Right ventricle myocardium superior (tissue), 1 donor: ENCODE measurements at places on chromosomes 3 and 15. TPM values are rescaled to one million over a fixed set of nuclear protein-coding genes. Genes with fewer than 3 reads are reported as not detected.

DNA sequence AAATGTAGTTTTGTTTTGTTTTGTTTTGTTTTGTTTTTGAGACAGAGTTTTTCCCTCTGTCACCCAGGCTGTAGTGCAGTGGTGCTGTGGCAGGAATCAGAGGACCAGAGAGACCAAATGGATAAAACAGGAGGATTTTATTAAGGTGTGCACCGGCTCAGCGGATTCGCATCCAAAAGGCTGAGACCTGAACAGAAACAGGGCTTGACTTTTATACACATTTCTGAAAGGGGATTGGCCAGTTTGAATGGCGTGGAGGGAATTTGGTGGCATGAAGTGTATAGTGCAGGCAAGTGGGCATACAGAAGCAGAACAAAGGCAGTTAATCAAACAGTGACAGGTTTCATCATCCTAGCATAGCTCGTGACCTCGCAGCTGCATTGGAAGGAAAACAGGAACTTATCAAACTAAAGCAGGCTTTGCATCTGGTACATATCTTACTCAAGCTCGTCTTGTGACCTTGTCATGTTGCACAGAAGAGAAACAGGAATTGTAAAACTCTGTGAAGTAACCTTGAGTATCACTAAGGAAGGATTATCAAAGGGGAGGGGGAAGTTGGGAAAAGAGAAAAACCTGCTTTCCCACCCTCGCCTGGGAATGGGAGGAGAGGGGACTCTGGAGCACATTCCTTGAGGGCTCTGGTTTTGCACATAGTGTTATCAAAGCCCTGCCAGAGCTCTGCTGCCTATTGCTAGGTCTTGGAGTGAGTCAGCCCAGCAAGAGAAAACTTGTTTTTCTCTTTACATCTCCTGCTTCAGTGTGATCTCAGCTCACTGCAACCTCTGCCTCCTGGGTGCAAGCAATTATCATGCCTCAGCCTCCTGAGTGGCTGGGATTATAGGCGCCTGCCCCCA is 38.5 kb downstream of the C3orf62 start:
- DNase-seq = no peak

DNA sequence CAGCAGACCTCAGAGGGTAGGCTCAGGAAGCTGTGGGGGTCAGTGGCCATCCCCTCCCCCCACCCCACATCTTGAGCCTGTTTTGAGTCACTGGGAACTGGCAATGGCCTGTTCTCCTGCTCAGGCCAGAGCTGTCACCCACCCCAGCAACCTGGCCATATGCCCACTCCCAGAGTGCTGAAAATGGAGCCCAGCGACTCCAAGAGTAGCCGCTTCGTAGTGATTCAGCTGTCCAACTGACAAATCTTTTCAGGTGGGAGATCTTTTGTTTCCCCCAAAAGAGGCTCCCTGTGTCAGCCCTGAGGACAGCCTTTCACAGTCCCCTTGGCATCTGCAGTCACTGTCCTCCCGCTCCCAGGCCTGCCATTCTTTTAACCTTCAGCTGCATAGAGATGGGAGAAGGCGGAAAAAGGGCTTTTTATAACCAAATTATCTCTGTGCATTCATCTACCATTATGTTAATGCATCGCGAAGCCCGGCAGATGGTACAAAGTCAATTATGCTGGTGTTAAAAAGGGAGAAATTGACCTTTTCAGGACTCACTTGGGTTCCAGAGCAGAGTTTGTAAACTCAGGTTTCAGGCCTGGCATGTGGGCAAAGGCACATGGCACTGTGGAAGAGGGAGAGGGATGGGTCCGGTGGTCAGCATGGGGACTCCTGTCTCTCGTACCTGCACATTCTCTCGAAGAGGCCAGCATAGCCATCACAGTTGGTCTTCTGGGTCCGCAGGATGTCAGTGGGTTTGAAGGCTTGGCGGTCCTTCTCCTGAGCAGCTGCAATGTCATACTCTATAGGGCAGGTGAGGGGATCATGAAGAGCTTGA is 32.1 kb downstream of the KY start:
- DNase-seq = no peak

GRCh38 chr15:81302701-81303109 is 21.2 kb downstream of the STARD5 start:
- DNase-seq = no peak

DNA sequence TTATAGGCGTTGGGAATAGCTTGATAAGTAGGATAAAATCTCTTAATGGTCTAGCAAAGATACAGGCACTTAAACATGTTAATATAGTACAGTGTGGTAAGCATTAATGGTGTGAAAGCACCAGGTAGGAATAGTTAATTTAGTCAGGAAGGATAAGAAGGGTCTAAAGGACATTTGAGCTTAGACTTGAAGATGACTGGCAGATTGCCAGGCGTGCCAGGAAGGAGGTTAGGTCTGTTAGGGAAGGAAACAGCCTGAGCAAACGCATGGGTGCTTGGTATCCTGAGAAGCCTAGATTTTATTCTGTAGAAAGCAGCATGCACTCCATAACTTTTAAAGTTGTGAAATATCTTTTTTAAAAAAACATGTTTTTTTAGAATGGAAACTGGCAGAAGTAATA is 17.7 kb downstream of the SEC62 start:
- no peak for DNase-seq

GRCh38 chr3:119308355-119308754 is 14.2 kb downstream of the ARHGAP31 start:
- no peak for DNase-seq

- no peak for DNase-seq
Measured at GRCh38 chr3:46349484-46350261, 4.2 kb upstream of the CCR2 start.

DNA sequence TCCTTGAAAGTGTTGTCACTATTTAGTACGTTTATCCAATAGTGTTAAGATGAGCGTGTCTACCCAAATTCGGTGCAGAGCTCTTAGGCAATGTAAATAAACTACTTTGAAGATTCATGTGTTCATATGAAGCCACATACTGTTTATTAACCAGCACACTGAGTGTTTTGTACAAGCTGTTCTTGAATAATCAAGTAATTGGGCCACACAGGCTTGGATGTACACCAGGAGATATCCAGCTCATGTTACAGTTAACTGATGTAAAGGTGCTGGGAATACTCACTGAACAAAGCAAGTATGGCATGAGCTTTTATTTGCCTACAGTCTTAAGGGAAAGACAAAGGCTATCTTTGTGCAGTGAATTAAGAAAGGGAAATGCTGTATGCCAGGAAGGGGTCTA is 632 bp upstream of the DHX36 start:
- DNase-seq = no peak

GRCh38 chr3:170584585-170585007 is 1.3 kb downstream of the SLC7A14 start:
- DNase-seq = peak; percentile 76

DNA sequence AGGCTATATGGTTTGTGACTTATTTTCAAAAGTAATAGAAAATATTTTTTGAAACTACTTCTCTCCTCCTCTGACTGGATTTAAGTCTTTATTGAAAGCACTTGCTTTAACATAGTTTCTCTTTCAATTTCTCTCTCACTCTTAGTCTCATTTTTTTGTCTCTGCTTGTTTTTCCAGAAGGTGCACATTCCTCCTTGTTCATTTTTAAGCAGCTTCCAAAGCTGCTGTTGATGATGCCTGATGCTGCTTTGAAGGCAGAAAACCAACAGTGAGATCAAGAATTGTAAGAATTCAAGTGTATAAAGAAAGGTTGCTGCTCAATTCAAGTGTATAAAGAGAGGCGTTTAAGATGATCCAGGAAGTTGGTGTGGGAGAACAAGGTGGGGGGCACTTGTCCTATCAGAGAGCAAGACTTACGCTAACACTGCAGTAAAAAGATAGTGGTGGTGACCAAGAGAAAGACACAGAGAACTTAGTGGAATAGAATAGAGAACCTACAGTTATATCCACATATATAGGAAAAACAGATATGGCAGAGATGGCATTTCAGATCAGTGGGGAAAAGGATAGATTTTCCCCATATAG is 12.1 kb downstream of the NR2C2 start:
- no peak for DNase-seq

GRCh38 chr15:92663250-92663951 is 7.8 kb upstream of the FAM174B start:
- DNase-seq = no peak

- no peak for DNase-seq
Measured at GRCh38 chr3:112304611-112305010, 10.6 kb upstream of the SLC9C1 start.

DNA sequence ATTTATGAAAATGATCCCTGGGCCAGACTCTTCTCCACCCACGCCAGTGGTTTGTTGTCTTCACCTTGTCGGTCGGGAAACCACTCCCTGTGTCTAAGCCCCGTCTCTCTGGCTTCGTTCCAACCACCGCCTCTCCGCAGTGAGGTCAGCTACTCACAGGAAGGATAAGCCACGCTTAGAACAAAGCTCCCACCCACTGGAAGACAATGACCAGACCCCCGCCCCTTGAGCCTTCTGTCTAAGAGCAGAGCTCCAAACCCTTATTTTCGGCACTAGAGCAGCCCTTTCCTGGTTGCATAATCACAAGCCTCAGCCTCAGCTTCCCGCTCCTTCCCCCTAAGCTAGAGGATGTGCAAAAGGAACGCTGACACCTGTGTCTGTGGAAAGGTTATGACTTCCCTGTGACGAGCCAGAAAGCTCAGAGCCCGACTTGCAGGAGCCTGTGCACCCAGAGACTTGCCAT is 114.9 kb upstream of the MEF2A start:
- DNase-seq = peak; percentile 87

GRCh38 chr3:75180235-75180944 is 483.7 kb upstream of the FRG2C start:
- DNase-seq = no peak

- DNase-seq = no peak
Measured at GRCh38 chr3:61646851-61647525, 85.6 kb downstream of the PTPRG start.

GRCh38 chr15:67850994-67851571 is 11.2 kb upstream of the RNU6-1 start:
- no peak for DNase-seq

GRCh38 chr3:158107605-158108444 is 1.6 kb upstream of the SHOX2 start:
- no peak for DNase-seq

GRCh38 chr15:31338879-31339557 is 12.4 kb downstream of the KLF13 start:
- peak; percentile 87 for DNase-seq

DNA sequence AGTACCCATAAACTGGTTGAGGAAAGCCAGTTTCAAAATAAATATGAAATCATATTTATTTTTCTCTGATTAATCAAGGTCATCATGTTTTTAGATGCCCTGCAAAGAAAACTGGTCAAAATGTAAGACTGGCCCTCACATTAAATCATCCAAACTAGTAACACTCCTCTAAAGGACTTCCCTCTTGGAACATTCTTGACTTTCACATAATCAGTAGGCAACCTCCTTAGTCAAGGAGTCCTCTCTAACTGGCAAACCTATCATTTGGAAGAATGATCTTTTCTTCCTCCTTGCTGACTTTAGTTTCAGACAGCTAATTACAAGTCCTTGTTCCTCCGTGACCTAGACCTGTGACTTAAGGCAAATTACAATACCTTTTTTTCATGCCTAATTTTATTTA is 82.5 kb upstream of the DCBLD2 start:
- DNase-seq = no peak

DNA sequence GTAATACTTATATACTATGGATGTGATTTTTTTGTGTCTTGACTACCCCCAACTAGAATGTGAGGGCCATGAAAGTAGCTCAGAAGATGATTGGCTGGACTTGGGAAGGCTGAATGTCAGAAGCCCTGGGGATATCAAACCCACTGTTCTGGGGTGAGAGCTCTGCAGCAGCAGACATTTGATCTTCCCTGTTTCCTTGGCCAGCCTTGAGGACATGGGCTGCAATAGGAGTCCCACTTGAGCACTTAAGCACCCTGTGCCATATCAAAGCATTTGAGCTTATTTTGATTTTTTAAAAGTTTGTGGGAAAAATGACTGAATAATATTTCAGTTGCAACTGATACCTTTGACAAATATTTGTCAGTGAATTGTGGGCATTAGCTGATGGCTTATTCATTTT is 21.7 kb downstream of the GTF2E1 start:
- DNase-seq = no peak

Gene FOXL2NB
- not detected for total RNA-seq

Gene FILIP1L
- 39.3 TPM for total RNA-seq

Gene AADAC
- total RNA-seq = not detected

Gene CHRM5
- not detected for total RNA-seq

Gene UROC1
- not detected for total RNA-seq

Gene JMJD7
- total RNA-seq = 14.3 TPM

Gene CKMT1B
- 0.75 TPM for total RNA-seq

Gene NMB
- 1.9 TPM for total RNA-seq

Gene MUC20
- 5.4 TPM for total RNA-seq

Gene WNT5A
- total RNA-seq = 6.7 TPM

Gene STX19
- total RNA-seq = not detected

Gene MB21D2
- total RNA-seq = 1.7 TPM
